Activated CD4-positive, alpha-beta T cell treated with anti-CD3 and anti-CD28 coated beads, Interleukin-2, amount 10 ng/mL, durations not matched to agents 7 days and 5 days (primary cell): ENCODE measurements at places on chromosomes 3 and 15. TPM values are rescaled to one million over a fixed set of nuclear protein-coding genes. Genes with fewer than 3 reads are reported as not detected.

DNA sequence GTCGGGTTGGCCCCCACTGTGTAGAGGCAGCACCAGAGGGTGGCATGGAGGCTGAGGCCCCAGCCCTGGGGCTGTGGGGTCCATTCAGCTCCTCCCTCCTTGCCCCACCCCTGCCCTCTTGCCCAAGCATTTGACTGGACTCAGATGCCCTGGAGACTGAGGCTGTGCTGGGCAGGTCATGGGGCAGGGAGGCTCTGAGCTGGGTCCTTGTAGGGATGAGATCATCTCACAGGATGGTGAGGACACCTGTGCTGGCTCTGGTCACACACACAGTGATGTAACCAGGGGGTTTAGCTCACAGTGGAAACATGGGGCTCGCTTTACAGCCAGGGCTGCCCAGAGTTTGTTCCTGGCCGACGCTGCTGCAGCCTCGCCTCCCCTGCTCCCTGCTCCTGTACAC lies 17.8 kb downstream of the ALPK3 start:
- H3K4me1 ChIP-seq, result no peaks in the 10 kb centered on the region
- no peaks in the 10 kb centered on the region for H3K36me3 ChIP-seq
- H3K27ac ChIP-seq, result no peak overlapping the region

GRCh38 chr3:149197669-149198068 lies 24.0 kb downstream of the CP start:
- no peak for DNase-seq
- H3K36me3 ChIP-seq, result no peaks in the 10 kb centered on the region
- peaks cover 49% of the 10 kb centered on the region for H3K27me3 ChIP-seq
- H3K4me1 ChIP-seq, result no peaks in the 10 kb centered on the region

- H3K36me3 ChIP-seq, result no peaks in the 10 kb centered on the region
- H3K27me3 ChIP-seq, result no peaks in the 10 kb centered on the region
- H3K4me3 ChIP-seq, result no peak overlapping the region
- no peak overlapping the region for H3K27ac ChIP-seq
- no peak for DNase-seq
- no peaks in the 10 kb centered on the region for H3K4me1 ChIP-seq
These were observed 219.3 kb upstream of the NANOGP8 start for GRCh38 chr15:35304389-35304788.

EPHB1 gene
- total RNA-seq, result 1.2 TPM

GRCh38 chr3:5568451-5568850 lies 380.9 kb downstream of the EDEM1 start:
- no peak overlapping the region for H3K4me3 ChIP-seq
- H3K27me3 ChIP-seq, result no peaks in the 10 kb centered on the region
- no peak for DNase-seq
- H3K36me3 ChIP-seq, result no peaks in the 10 kb centered on the region

ISL2 gene
- 0.82 TPM for total RNA-seq

DNA sequence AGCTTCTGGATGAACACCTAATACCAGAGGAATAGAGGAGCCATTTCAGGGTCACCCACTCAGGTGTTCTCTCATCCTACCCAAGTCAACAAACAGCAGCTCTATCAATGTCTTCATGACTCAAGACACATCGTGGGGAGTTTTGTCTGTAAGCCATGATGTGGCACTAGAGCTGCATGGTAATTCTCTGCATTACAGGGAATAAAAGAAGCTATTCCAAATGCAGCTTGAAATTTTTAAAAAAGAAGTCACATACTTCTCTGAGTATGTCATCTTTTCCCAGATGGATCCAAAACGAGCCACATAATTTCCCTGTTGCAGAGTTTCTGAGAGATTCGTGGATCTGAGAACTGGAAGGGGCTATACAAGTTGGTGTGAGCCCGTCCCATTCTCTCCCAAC lies 6.1 kb upstream of the THSD4 start:
- peaks cover 2% of the 10 kb centered on the region for H3K27me3 ChIP-seq
- no peak overlapping the region for H3K4me3 ChIP-seq
- H3K4me1 ChIP-seq, result peaks cover 4% of the 10 kb centered on the region
- no peak overlapping the region for H3K27ac ChIP-seq
- DNase-seq, result no peak
- no peaks in the 10 kb centered on the region for H3K36me3 ChIP-seq

DNA sequence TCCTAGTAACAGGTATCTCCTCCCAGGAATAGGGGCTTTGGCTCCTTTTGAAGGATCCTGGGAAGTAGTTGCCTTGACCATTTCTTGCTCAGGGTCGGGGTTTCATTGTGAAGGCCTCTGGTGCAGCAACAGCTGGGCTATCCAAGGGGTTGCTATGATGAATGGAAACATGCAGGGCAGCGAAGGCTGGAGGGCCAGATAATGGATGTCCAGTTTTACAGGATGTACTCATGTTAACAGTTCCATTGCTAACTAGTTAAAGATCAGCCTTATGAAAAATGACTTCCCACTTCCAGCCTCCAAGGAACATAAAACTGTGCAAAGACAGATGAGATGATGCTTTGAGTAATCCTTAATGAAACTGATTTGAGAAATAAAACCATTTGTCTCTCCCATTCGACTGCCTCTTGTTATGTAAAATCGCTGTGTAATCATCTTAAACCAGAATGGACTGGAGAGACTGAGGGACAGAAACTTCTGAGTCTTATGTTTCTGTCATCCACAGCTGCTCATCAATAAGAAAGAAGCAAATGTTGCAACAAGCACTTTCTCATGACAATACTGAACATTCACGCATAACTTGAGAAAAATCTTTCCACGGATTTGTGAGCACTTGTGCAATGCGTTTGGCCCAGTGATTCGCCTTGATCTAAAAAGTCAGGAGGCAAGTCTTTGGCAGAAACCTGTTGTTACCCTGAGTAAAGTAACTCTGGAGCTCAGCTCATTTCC lies 473.5 kb upstream of the RGMA start:
- H3K27ac ChIP-seq, result no peak overlapping the region
- H3K36me3 ChIP-seq, result no peaks in the 10 kb centered on the region
- no peak overlapping the region for H3K4me3 ChIP-seq
- DNase-seq, result no peak

- no peak overlapping the region for H3K4me3 ChIP-seq
- H3K27ac ChIP-seq, result no peak overlapping the region
- DNase-seq, result peak; percentile 76
- H3K4me1 ChIP-seq, result peaks cover 26% of the 10 kb centered on the region
- peaks cover 3% of the 10 kb centered on the region for H3K27me3 ChIP-seq
These were observed 296.8 kb downstream of the DOCK3 start for GRCh38 chr3:50971487-50971924.

CDCP1 gene
- 22.2 TPM for total RNA-seq

DNA sequence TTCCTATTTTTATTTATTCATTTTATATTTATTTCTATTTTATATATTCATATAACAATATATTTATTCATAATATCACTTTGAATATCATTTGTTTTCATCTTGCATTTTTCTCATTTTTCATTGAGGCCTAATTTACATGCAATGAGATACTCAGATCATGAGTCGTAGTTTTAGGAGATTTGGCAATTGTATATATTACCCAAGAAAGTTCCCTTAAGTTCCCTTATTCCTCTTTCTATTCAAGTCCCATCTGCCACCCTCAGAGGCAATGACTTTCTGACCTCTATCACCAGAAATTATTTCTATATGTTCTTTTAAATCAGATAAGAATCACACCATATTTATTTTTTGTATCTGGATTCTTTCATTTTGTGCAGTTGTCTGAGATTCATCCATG lies 329.1 kb upstream of the TPRG1 start:
- peaks cover 4% of the 10 kb centered on the region for H3K36me3 ChIP-seq
- H3K4me1 ChIP-seq, result no peaks in the 10 kb centered on the region
- no peaks in the 10 kb centered on the region for H3K27me3 ChIP-seq
- no peak overlapping the region for H3K27ac ChIP-seq

- H3K4me3 ChIP-seq, result no peak overlapping the region
- no peaks in the 10 kb centered on the region for H3K4me1 ChIP-seq
- H3K27ac ChIP-seq, result no peak overlapping the region
- H3K36me3 ChIP-seq, result no peaks in the 10 kb centered on the region
These were observed 60.9 kb downstream of the MORC1 start for GRCh38 chr3:109057056-109057455.

- no peak overlapping the region for H3K4me3 ChIP-seq
- peaks cover 1% of the 10 kb centered on the region for H3K36me3 ChIP-seq
- peaks cover 9% of the 10 kb centered on the region for H3K27me3 ChIP-seq
- no peak for DNase-seq
- peaks cover 6% of the 10 kb centered on the region for H3K4me1 ChIP-seq
These were observed 4.6 kb downstream of the GRM2 start for GRCh38 chr3:51711352-51712037.

- no peak overlapping the region for H3K27ac ChIP-seq
- no peak for DNase-seq
- H3K27me3 ChIP-seq, result no peaks in the 10 kb centered on the region
These were observed 371.7 kb downstream of the ZBTB20 start for GRCh38 chr3:114775395-114775794.

IL17RD gene
- total RNA-seq, result not detected

- no peak overlapping the region for H3K4me3 ChIP-seq
- H3K27ac ChIP-seq, result no peak overlapping the region
- peaks cover 32% of the 10 kb centered on the region for H3K27me3 ChIP-seq
These were observed 2.9 kb upstream of the CCR5 start for GRCh38 chr3:46367811-46368210.

- no peak overlapping the region for H3K27ac ChIP-seq
- DNase-seq, result no peak
- H3K36me3 ChIP-seq, result no peaks in the 10 kb centered on the region
These were observed 225.1 kb upstream of the SEMA6D start for GRCh38 chr15:47492195-47492594.

DNA sequence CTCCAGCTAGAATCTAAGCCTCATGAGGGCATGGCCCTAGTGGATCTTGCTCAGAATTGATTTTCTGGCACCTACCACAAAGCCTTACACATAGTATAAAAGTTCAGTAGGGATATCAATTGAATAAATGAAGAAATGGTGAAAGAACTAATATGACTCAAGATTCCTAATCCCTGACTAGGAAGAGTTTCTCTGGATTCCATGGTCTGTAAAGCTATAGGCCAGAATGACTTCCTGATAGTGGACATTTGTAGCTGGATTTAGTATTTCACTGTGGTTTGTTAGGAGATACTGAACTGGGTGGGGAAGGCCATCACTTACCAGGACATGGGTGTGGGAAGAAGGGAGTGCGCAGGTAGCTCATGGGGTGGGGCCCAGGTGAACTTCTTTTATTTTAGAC lies 168.9 kb downstream of the RAP2B start:
- no peak overlapping the region for H3K27ac ChIP-seq
- no peaks in the 10 kb centered on the region for H3K27me3 ChIP-seq
- H3K4me3 ChIP-seq, result no peak overlapping the region
- no peak for DNase-seq
- peaks cover 2% of the 10 kb centered on the region for H3K4me1 ChIP-seq

DNA sequence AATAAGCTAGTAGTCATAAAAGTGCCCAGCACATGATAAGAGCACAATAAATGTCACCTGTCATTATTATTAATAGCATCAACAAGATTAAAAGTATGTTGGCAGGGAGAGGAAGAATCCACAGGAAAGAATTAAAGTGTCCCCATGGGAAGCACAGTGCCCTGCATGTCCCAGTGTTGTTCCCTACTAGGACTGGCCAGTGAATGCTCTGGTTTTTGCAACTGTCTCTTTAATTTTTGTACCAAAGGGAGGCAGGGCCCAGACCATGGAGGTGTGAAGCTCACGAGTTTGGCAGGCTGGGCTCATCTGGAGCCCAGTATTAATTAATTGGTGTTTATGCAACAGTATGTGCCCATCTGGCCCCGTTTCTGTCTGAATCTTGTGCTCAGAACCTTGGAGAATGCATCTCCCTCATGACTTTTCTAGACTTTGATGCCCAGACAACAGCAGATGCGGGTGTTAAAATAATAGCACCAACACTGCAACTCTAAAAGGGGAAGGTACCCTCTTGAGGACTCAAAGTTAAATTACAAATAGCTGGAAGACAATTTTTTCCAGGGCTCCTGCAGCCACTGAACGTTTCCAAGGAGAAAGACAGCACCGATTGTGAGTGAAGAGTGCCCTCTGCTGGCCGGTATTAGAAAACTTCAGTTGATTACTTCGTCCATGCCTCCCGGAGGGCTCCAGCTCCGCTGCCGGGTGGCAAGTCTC lies 71.9 kb upstream of the SPATA12 start:
- DNase-seq, result peak; percentile 74
- H3K27me3 ChIP-seq, result peaks cover 14% of the 10 kb centered on the region

ASB14 gene
- not detected for total RNA-seq

CAPN3 gene
- total RNA-seq, result 5.5 TPM

GRCh38 chr15:22950256-22950990 lies 29.7 kb downstream of the CYFIP1 start:
- no peaks in the 10 kb centered on the region for H3K36me3 ChIP-seq
- no peak for DNase-seq
- no peak overlapping the region for H3K27ac ChIP-seq
- H3K4me3 ChIP-seq, result no peak overlapping the region
- peaks cover 11% of the 10 kb centered on the region for H3K4me1 ChIP-seq
- peaks cover 8% of the 10 kb centered on the region for H3K27me3 ChIP-seq

- DNase-seq, result no peak
- H3K27me3 ChIP-seq, result no peaks in the 10 kb centered on the region
These were observed 20.2 kb upstream of the MEF2A start for GRCh38 chr15:99545605-99546004.

DNA sequence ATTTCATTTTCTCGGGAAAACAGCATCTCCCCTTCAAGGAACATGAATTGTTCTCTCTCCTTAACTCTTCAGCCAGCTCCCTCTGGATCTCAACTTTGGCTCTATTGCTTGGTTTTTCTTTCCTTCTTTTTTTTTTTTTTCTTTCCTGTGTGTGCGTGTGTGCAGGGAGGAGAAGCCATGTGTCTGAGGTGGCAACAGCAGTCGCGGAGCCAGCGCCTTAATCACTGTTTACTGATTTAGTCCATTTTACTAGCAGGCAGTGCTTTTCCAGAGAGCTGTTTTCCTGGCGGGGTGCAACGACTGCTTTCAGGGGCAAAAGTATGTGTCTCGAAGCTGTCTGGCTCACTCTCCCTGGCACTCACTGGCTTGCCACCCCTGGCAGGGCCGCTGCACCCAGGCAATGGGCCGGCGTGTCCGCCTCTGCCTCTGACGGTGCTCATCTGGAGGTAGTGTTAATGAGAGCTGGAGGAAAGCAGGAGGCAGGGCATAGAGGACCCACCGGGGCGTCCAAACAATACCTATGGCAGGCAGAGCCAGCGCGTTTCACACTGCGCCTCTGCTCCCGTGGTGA lies 835.4 kb upstream of the NR2F2 start:
- no peak overlapping the region for H3K27ac ChIP-seq
- peaks cover 5% of the 10 kb centered on the region for H3K4me1 ChIP-seq
- no peaks in the 10 kb centered on the region for H3K36me3 ChIP-seq
- H3K27me3 ChIP-seq, result peaks cover 5% of the 10 kb centered on the region
- DNase-seq, result no peak
- no peak overlapping the region for H3K4me3 ChIP-seq

GRCh38 chr3:39404943-39405686 lies 1.4 kb upstream of the RPSA start:
- peaks cover 53% of the 10 kb centered on the region for H3K36me3 ChIP-seq
- H3K4me3 ChIP-seq, result no peak overlapping the region
- DNase-seq, result no peak
- peak overlapping the region; percentile 94 for H3K27ac ChIP-seq

TM6SF1 gene
- 9.4 TPM for total RNA-seq

- no peak for DNase-seq
- H3K4me1 ChIP-seq, result no peaks in the 10 kb centered on the region
- H3K36me3 ChIP-seq, result no peaks in the 10 kb centered on the region
These were observed 27.7 kb upstream of the MUC4 start for GRCh38 chr3:195839260-195840010.
